ENCODE measurements at places on chromosomes 3 and 15. TPM values are rescaled to one million over a fixed set of nuclear protein-coding genes. Genes with fewer than 3 reads are reported as not detected.
A peak's percentile ranks its signal among the peaks of the same experiment; 100 is the strongest.

GRCh38 chr3:67453628-67454027 is 200.8 kb downstream of the SUCLG2 start:
- DNase-seq, result no peak

GABRA5 gene
- total RNA-seq, result not detected

TRIM42 gene
- total RNA-seq, result not detected

DNA sequence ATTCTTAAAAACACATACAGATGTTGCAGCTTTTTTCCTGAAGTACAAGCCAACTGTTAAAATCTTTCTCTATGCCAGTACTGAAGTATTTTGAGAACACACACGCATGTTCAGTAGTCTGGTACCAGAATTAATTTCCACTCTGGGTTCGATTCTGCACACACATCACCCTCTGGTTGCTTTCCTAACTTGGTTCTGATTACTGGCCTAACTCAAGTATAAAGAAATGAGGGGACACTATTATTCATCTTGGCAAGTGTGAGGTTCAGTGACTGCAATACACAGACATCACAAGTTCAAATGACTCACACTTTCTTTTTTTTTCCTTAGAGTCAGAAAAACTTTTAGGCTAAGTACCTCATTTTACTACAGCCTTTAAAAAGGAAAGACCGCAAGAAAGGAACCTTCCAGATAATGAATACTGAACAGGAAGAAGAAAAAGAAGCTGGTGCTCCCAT is 37.4 kb upstream of the LDHAL6B start:
- no peak for DNase-seq

- peak; percentile 41 for DNase-seq
Measured at GRCh38 chr3:12906916-12907290, 65.5 kb upstream of the RPL32 start.

GRCh38 chr3:71048948-71049347 is 534.6 kb downstream of the FOXP1 start:
- no peak for DNase-seq

DNA sequence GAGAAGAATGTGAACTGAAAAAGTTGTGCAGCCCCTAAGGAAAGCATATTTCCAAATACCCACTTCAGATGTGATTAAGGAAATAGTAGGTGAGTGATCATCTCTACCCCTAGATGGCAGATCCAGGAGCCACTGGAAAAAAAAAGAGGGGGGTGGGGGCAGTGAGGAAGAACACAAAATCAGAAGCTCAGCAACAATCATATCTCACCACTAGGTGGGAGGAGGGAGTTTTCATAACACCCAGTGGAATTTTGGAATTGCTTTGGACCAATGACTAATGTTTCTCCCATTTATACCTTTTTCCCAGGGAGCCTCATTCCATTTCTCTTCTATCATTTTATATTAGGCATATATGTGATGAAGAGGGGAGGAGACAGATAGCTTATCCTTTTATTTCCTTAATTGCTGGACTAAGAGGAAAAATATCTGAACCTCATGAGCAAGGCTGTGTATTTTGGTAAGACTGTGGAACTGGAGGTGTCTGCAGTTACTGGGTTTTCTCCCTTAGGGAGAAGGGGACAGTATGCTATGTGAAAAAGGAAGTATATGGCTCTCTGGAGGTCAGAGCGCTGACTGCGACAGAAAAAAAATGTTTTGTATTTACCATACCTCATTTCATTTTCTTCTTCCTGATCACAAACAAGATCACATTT is 363.4 kb downstream of the GAP43 start:
- no peak for DNase-seq

RGMA gene
- total RNA-seq, result 35.2 TPM

ZIC4 gene
- not detected for total RNA-seq

GRCh38 chr3:79657076-79657475 is 110.7 kb downstream of the ROBO1 start:
- DNase-seq, result no peak

DNA sequence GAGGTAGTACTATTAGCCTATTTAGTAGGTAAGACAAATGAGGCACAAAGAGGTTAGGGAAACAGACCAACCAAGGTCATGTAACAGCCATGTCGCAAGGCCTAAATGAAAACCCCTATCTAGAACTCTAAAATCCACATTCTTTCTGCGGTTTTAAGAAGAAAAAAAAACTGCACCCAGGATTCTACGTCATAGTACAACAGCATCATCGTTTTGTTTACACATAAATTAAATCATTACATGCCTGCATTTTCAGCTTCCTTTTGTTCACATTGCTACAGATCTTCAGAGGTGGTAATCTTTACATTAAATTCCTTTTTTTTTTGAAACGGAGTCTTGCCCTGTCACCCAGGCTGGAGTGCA is 548 bp upstream of the PSMD6 start:
- DNase-seq, result no peak

DNA sequence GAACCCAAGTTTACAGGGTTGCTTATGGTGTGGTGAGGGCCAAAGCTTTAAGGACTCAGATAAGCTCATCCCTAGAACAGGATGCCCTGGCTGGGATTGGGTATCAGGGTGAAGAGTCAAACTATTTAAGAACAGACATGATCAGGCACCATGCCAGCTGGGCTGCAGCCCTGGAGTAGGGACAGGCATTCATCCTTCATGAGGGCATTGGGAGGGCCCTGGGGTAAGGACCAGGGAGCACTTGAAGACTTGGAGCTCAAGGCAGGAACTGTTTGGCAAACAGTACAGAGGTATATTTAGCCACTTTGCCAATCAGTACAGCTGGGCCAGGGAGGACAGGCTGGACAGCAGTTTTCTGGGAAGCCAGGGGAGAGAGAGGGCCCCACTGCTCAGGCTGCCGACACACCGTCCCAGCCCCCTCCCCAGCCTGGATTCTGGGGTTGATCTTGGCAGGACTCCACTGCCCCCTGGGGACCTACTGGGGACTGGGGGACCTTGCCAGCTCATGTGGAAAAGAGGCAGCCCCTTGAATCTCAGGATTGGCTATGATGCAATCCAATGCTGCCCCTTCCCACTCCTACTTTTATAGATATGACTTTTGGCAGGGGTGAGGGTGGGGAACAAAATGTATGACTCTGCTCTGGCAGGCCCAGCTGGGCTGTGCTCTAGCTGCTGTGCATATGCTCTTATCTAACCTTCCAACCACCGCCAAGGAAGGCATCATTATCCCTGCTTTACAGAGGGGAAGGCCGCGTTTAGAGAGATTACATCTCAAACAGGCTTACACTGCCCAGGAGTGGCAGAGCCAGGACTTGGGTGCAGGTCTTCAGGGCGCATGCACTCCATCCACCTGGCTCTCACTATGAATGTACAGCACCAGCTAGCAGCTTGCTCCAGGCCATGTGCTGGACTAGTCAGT is 2.3 kb downstream of the PLA2G4E start:
- DNase-seq, result peak; percentile 79

DNA sequence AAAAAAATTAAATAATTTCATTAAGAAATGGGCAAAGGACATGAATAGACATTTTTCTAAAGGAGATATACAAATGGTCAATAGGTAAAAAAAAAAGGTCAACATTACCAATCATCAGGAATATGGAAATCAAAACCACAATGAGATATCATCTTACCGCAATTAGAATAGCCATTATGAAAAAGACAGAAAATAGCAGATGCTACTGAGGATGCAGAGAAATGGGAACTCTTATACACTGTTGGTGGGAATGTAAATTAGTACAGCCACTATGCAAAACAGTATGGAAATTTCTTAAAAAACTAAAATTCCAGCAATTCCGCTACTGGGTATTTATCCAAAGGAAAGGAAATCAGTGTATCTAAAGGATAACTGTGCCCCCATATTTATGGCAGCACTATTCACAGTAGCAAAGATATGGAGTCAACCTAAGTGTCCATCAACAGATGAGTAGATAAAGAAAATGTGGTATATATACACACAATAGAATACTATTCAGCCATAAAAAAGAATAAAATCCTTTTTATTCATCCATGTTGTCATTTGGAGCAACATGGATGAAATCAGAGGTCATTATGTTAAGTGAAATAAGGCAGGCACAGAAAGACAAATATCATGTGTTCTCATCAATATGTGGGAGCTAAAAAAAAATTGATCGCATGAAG is 132.4 kb downstream of the RPL22L1 start:
- DNase-seq, result no peak

DNA sequence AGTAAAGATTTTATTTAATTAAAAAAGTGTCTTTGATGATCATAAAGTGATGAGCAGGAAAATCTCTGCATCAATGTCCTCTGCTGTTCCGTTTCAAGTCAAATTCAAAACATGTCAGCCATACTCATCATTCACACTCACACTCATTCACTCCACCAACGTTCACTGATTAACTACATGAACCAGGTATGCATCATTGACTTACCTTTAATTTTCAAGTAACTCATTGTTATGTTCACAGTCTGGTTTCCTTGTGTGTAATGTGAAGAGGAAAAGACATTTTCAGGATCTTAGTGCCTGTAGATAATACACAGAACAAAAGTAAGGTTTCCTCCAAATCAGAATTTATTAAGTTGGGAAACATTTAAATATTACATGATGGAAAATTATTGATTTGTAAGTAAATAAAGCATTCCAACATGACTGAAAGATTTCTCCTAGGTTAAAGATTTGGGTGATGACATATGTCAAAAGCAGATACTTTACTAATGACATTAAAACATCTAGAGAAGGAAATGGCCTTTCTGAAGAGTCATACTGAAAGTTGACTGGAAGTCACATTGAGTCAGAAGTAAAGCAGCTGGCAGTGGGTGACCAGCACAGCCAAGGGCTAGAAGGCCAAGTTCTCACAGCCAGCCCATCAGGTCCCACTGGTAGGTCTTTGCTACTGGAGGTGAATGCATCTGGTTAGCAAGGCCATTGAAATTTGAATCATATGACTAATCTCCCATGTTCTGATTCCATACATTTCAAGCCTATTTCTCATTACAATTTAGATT is 251.9 kb downstream of the CDIN1 start:
- DNase-seq, result no peak

- no peak for DNase-seq
Measured at GRCh38 chr15:98734466-98735199, 86.3 kb downstream of the IGF1R start.

ZNF385D gene
- 2.6 TPM for total RNA-seq

- DNase-seq, result no peak
Measured at GRCh38 chr3:181210275-181210674, 220.7 kb upstream of the DNAJC19 start.

DNA sequence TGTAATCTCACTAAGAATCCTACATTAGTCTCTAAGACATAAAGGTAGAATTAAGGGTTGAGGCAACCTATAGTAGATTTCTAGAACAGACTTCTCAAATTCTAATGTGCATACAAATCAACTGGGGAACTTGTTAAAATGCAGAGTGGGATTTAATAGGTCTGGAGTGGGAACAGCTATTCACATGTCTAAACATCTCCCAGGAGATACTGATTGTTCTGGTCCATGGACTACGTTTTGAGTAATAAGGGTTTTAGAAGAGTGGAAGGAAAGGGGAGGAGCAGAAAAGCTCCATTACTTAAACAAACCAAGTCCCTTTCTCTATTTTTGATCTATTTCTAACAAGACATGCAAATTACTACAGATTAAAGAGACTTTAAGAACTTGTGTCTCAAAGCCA is 524.8 kb downstream of the TUSC7 start:
- no peak for DNase-seq

- DNase-seq, result no peak
Measured at GRCh38 chr3:171465763-171466162, 5.6 kb upstream of the TNIK start.

DNA sequence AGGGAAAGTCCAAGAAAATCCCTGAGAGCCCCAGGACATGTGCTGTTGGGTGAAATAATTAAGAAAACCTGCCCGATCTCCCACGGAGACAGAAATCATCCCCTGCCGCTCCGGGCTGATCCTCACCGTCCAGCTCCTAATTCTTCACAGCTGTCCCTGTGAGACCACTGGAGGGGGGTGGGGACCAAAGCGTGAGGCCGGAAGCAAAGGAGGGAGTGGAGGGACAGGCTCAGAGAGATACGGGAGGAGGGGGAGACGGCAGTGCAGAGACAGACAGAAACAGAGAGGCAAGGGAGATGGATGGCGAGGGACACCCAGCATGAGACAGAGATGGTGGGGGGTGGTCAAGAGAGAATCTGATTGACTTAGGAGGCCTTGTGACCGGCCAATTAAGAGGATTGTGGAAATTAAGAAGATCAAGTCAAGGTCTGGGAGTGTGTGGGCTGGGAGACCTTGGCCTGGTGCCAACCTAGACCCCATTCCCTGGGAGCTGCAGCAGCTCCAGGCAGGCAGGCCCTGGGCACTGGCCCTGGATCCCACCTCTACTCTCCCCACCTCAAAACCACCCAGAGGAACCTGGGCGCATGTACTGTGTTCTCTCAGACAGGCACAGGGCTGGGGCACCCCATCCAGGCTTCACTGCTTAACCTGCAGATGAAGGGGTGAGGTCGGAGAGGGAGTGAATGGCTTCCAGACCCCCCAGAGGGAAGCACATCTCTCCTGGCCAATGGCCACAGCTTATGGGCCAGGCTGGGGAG is 113.2 kb upstream of the ALDH1A3 start:
- peak; percentile 16 for DNase-seq

- no peak for DNase-seq
Measured at GRCh38 chr3:152818027-152818426, 16.9 kb upstream of the P2RY1 start.

GRCh38 chr3:11556851-11557644 is 86.7 kb downstream of the VGLL4 start:
- no peak for DNase-seq

DNA sequence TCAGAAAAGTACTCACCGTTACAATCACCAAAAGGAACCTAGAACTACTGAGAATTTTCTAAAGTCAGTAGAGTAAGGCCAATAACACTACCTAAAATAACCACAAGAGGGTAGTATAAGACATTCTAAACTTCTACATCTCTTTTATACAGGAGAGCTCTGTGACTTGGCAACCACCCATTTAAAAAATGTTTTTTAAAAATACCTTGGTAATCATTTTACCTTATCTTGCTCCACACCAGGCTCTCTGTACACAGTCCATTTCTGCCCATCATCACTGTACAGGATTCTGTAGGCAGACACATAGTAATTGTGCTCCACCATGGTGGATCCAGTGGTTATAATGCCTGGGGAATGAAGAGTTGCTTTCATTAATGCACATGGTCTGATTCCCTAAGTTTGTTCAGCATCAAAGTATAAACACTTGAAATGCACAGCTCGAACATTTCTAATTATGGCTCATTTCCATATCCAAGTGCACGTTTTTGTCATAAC is 54.5 kb downstream of the ST3GAL6 start:
- no peak for DNase-seq

GRCh38 chr15:54576298-54576935 is 598.2 kb downstream of the UNC13C start:
- no peak for DNase-seq

DNA sequence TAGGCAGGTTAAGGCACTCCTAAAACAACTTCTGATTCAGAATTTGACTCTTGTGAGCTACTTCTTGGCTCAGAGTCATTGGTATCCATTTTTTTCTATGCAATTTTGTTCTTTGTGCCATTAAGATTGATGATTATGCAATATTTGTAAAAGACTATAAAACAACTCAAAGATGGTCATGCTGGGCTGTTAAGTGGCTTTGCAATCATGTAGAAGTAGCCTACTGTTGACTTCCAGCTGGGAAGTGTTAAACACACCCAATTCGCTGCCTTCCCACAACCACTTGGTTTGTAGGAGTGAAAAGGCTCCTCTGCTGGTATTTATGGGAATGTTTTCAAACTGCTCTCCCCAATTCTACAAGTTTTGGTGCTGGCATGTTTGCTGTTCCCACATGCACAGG is 74.7 kb upstream of the COL6A6 start:
- DNase-seq, result no peak

INSYN1 gene
- 165 TPM for total RNA-seq

Data from Right ventricle myocardium inferior (tissue), 1 donor.